Kidney glomerular epithelial cell (primary cell): ENCODE measurements at places on chromosomes 4 and X.

DNA sequence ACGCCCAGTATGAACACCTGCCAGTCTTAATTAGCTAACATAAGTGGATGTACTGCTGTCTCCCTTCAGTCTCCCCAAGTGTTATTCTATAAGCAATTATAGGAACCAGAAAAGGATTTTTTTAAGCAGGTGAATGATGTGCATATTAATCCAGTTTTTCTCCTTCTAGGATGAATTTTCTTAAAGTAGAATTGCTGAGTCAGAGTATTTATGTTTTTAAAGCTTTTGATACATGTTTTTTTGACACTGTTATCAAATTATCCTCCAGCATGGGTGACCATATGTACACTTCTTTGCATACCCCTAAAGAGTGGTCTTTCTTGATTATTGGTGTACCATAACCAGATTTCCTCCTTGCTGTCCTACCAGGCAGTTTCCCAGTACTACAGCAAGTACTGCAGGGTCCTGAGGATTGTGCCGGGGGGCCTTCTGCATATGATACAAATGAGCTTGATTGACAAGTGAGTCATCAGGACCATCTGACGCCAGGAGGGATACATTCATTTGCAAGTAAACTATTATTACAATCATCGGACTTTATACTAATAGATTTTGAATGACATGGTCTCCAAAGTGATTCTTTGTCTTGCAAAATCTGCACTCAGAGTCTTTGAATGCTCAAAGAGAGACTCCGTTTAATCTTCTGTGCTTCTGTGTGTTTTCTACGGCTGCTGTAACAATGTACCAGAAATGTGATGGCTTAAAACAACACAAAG is 10.7 kb upstream of the PCYT1B start:
- no peak for DNase-seq

DNA sequence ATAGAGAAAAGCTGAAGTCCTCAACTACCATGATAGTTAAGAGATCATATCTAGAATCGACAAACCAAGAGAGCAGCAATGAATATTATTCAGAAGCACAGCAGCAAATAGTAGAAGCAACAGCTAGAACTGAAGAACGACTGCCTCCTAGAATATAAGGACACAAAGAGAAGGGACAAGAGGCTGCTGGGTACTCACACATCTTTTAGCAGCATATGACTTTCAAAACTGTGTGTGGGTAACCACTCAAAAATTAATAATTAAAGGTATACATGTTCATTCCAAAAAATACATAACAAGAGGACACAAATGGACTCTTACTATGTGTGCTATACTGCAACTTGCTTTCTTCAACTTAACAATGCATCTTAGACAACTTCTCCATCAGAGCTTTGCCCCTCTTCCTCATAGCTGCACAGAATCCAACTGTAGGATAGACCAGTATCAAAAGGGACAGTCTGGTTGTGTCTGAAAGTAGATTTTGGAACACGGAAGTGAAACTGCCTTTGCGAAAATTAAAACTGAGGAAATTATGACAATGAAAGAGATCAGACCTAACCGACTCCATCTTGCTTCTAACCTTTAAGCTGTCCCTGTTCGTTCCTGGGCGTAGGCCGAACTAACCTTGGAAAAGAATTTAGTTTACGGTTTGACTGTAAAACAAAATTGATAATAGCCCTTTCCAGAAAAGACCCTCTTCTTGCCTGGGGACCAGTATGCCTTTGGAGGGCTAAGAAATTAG is 125.7 kb downstream of the SH3KBP1 start:
- DNase-seq, result no peak

- no peak for DNase-seq
These were observed 157.1 kb upstream of the LNX1 start for GRCh38 chr4:53748328-53748772.

DNA sequence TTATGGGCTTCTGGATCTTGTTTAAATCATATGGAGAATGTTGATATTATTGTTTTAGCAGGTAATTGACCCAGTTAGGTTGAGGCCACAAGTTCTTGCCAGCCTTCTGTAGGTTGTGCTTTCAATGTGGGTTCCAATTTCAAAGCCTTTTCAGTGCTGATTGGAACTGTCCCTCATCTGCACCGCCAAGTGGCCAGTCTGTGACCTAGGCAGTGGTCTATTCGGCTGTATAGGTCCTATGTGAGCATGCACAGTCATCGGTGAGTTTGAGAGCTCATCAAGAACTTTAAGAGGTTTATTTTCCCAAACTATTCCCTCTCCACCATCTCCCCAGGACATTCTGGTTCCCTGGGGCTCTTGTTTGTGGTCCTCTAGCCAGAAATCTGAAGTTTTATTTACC is 35.7 kb downstream of the DDX53 start:
- no peak for DNase-seq

DNA sequence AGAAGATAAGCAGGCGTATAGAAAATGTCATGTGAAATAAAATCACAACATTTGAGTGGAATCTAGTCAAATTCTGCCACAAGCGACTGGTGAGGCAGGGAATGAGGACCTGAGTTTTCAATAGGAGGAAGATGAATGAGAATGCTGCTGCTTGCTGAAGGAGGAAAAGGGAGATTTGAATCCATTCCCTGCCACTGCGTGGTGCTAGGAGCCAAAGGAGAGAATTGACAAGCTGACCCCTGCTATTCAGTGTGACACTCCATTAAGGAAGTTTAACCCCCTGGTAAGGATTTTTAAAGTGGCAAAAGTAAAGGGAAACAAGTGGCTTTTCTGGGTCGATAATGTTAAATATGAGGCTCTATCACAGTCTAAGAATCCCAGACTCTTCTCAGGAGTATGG is 314.0 kb downstream of the NAF1 start:
- no peak for DNase-seq

DNA sequence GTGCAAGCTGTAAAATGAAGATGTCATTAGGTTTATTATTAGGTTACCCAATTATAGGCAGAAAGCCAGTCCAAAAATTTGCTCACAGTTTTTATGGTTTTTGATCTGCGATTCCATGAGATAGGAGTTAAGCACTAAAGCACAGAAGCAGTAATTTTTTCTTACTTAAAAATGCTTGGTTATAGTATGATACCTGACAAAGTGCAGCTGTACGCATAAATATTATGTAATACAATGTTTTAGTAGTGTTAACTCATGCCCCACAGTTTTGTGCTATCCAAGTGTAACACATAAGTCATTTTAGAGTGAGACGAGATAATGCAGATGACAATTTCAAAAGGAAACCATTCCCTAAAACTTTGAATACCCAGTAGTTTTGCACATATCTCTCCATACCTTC is 357.8 kb downstream of the TMA16 start:
- no peak for DNase-seq

- peak; percentile 73 for DNase-seq
These were observed 648 bp upstream of the MSMO1 start for GRCh38 chr4:165326831-165327210.

- no peak for DNase-seq
These were observed 115.8 kb upstream of the INPP4B start for GRCh38 chr4:142961866-142962265.

- DNase-seq, result no peak
These were observed 205.4 kb upstream of the GNPDA2 start for GRCh38 chr4:44931720-44932119.

- DNase-seq, result no peak
These were observed 222.4 kb downstream of the CRLF2 start for GRCh38 chrX:989959-990510.

DNA sequence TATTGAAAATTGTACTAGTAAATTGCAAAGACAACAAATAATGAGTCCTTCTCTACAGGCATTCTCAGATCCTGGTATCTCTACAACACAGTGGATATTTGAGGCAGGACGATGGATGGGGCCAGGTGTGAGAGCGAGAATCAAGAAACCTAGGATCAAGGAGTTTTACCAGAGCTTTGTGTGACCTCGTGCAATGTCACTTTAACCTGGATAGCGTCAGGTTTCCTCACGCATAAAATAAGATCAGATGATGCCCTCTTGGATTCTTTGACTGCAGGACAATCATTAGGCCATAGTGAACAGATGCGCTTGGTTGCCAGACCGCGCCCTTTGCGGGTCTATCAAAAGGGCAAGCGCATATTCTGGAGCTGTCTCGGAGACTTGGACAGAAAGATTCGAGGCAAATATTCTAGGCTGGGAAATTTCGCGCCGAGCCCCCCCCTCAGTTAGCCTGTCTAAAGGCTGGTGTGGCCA is 66.6 kb downstream of the FBXO8 start:
- no peak for DNase-seq

DNA sequence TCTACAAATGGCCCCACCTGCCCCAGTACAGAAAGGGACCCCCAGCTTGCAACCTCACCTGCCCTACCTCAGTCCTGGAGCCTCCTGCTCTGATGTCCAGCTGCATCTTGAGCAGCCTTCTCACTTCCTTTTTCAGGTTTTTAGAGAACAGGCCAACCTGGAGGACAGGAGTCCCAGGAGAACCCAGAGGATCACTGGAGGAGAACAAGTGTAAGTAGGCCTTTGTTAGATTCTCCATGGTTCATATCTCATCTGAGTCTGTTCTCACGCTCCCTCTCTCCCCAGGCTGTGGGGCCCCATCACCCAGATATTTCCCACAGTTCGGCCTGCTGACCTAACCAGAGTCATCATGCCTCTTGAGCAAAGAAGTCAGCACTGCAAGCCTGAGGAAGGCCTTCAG is 3.6 kb downstream of the MAGEA11 start:
- DNase-seq, result no peak

DNA sequence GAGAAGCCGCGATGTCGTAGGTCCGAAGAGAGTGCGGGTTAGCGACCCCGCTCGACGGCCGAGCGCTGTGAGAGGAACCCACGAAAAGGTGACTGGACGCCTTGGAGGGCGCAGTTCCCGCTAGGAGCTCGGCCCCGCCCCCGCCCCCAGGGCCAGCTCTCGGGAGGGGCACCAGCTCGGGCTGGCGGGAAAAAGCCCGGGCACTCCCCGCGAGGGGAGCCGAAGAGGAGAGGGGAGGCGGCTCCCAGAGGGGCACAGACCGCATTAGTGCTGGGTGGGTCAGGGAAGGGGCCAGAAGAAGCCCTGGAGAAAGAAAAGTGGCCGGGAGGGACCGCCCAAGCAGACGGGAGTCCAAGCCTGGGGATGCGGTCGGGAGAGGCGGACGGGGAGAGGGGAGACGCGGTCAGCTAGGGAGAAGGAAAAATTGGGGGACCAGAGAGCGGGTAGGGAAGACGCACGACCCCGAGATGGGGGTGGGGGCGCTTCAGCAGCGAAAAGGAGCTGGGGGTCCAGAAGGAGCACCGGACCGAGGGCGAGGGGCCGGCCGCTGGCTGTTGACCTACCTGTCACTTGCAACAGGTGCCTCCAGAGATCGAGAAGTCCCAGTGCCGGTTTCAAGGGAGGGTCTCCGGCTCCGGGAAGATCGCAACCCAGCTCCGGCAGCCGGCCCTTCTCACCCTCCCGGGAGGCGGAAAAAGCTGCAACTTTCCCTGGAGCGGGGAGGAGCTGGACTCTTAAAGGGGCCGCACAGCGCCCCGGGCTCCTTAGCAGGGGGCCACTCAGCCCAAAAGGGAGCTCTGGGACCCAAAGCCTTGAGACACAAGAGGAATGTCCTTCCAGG is at the start of gene SYTL4:
TSS of gene SYTL4 (minus strand) at position 681 of the 841 bp plus-strand sequence. CDS start 30,084 bp downstream, outside the sequence.
- peak; percentile 3 for DNase-seq

DNA sequence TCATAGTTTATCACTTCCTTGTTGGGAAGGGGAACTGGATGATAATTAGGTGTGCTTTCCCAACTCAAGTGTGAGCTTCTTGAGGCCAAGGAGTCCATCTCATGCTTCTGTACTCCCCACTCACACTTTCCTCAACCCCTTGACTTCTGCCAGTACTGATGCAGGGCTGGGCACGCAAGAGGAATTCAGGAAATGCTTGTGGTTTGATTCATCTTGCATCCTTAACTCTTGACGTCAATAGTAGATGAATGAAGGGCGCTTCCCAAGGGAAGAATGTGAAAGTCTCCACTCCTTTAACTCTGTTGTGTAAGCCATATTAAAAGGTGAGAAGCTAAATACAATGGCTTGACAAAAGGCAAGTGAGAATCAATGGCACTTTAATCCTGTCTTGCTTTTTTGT is 101.8 kb downstream of the AGTR2 start:
- no peak for DNase-seq

- DNase-seq, result no peak
These were observed 2547.7 kb downstream of the ARAP2 start for GRCh38 chr4:33696586-33696985.

GRCh38 chrX:68061206-68061535 is 372.1 kb downstream of the OPHN1 start:
- no peak for DNase-seq

DNA sequence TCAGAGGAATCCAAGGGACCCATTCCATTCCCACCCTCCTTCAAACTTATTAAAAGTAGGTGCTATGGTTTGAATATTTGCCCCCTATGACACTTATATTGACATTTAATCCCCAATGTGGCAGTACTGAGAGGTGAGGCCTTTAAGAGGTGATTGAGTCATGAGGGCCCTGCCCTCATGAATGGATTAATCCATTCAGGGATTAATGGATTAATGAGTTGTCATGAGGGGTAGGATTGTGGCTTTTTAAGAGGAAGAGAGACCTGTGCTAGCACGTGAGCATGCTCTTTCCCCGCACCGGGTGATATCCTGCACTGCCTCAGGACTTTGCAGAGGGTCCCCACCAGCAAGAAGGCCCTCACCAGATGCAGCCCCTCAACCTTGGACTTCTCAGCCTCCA is 50.1 kb downstream of the IRF2 start:
- no peak for DNase-seq
